GM03348 (cell line): ENCODE measurements at places on chromosomes 16 and 17.

GRCh38 chr17:34665819-34666763 is 86.7 kb downstream of the TMEM132E start:
- DNase-seq, result no peak

GRCh38 chr16:41439-42068 is 11.9 kb downstream of the POLR3K start:
- no peak for DNase-seq

DNA sequence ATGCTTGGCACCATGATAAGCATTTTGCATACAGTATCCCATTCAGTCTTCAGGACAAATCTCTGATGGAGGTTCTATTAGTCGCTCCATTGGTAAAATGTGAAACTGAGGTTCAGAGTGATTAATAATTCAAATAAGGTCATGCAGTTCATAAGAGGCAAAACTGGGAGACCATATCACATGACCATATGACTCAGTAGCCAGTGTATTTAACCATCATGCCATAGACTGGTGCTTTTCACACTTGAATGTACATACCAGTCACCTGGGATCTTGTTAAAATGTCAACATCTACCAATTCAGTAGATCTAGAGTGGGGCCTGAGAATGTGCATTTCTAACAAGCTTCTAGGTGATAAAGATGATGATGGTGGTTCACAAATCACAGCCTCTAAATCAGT is 4.3 kb downstream of the ACSM3 start:
- DNase-seq, result no peak

GRCh38 chr16:10964039-10964890 is 19.9 kb downstream of the CLEC16A start:
- peak; percentile 90 for DNase-seq

DNA sequence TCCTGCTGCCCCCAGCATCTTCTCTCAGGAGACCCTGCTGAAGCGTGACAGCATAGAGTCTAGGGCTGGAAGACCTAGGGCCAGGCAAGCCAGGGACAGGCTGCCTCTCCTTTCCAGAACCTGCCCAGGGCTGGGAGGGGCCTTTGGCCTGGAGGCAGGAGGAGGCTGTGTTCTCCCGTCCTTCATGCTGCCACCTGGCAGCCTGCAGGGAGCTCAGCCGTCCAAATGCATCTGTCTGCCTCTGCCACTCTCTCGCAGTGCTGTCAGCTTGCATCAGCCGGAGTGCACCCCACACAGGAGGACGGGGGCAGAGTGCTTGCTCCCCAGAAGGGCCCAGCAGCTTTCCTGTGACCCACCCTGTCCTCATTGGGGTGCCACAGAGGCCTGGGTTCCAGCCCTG is 31.3 kb downstream of the ARHGAP23 start:
- DNase-seq, result no peak

DNA sequence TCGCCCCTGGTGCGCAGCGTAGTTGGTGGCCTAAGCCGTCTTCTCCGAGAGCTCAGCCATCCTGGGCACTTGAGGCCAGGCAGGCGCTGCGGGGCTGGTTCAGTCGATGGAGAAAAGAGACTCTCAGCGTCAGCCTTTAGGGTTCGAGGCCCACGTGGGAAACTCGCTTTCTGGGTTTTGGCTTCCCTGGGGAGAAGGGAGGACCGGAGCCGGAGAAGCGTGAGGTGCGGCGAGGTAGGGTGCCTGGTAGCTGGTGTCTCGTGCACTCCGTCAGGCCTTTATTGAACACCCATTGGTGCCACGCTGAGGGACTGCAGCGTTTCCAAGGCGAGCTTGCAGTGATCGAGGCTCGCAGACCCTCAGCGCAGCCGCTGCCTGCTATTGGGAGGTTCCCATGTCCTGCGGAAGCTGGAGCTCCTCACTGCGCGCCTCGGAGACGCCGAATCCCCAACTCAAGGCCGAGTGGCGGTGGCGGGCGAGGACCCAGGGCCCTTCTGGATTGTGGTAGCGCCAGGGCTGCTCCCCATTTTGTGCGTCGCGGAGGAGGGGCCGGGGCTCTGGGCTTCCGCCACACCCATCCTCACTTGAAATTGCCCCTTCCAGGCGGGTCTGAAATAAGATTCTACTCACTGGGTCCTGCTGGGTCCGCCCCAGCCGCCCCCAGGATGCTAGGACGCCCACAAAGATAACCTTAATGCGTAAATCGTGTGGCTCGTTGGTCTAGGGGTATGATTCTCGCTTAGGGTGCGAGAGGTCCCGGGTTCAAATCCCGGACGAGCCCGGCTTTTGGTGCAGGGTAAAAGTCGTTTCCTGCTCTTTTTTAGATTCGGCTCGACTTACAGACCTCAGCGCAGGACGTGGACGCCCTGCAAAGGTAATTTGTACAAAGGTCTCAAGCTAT is 1.2 kb downstream of the OR1F1 start:
- DNase-seq, result peak; percentile 71

DNA sequence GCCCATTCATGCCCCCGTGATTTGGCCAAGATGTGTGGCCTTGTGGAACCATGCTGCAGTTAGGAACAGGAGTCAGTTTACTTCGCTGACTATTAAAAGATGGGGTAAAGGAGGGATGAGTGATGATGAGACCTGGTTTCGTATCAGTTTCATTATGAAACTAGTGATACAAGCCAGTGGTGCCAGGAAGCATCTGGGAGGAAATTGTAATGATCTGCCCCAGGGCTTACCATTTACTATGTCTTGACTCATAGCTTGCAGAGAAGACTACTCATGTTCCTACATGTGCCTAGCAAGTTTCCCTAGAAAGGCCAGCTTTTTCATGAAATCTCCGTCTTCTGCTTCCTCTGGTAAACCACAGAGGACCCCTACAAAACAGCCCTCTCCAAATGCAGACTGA is 23.2 kb downstream of the CDH3 start:
- DNase-seq, result peak; percentile 31

DNA sequence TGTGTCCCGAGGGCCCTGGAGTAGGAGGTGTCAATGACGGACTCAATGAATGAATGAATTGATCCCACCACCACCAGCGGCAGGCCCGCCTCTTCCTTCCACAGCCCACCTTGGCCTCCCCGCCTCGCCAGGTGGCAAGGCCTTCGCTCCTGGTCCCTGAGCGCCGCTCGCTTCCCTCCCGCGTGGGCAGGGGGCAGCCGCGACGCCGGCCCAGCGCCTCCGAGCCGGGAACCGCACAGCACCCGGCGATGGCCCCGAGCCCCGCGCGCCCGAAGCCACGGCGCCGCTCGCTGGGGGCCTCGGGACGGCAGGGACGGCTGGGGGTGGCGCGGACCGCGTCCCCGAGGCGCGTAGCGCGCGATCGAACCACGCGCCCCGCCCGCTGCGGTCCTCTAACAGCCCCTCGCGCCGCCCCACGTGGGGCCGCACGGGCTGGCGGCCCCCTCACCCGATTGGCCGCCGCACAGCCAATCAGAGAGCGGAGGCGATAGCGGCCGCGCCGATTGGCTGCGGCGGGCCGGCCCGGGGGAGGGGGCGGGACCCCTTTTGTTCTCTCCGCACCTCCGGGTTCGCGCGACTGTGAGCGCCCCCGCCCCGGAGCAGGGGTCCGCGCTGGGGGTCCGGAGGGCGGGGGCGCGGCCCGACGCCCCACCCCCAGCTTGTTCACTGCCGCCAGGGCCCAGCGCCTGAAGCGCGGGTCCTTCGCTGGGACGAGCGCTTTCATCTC is 31.4 kb downstream of the ACTG1 start:
- DNase-seq, result peak; percentile 99

DNA sequence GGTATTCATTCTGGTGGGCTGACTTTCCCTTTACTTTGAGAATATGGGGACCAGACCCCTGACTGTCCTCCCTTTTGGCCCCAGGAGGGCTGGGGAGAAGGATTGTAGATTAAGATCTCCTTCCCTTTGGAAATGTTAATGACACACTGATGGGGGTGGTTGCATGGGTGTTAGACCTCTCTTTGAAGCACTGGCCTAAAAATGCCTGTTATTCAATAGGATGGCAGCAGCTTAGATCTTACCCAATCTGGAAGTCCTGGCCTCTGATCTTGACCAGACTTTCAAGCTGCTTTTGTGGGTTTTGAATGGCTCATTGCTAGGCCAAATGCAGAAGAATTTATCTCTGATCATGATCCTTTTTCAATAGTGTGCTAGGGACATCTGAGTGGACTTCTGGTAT is 25.7 kb downstream of the MAP3K3 start:
- DNase-seq, result peak; percentile 19

GRCh38 chr17:68210570-68211315 is 37.1 kb upstream of the AMZ2 start:
- no peak for DNase-seq
